ENCODE measurements at places on chromosomes 1 and 21. TPM values are rescaled to one million over a fixed set of nuclear protein-coding genes. Genes with fewer than 3 reads are reported as not detected.

DNA sequence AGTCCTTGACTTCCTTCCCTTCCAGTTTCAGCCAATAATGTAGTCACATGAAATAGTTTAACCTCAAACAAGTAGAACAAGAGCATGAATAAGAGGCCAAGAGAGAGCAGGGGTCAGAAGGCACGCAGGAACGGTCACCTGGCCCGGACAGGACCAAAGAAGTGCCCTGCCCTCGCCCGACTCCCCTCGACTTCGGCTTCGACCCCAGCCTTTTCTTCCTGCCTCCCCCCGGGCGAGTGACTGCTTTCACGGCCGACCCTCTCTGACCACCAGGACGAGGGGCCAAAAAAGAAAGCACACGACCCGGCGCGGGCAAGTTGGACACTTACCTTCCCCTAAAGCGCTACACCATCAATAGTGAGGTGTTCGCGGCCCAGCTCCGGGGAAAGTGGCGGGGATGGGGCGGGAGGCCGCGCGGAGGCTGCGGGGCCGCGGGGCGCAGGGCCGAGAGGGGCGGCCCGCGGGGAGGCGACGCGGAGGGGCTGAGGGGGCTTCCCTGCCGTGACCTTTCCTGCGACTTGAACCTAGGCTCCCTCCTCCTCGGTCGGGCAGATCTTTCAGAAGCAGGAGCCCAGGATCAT is 519 bp downstream of the RERE start:
- H3K36me3 ChIP-seq: no peaks in the 10 kb centered on the region
- peak overlapping the region; percentile 90 for H3K4me3 ChIP-seq
- peaks cover 17% of the 10 kb centered on the region for H3K27me3 ChIP-seq
- H3K4me1 ChIP-seq: peaks cover 29% of the 10 kb centered on the region

GRCh38 chr1:235601104-235601503 is 48.5 kb downstream of the GNG4 start:
- no peak overlapping the region for H3K4me3 ChIP-seq
- H3K4me1 ChIP-seq: no peaks in the 10 kb centered on the region
- peaks cover 4% of the 10 kb centered on the region for H3K27me3 ChIP-seq

DNA sequence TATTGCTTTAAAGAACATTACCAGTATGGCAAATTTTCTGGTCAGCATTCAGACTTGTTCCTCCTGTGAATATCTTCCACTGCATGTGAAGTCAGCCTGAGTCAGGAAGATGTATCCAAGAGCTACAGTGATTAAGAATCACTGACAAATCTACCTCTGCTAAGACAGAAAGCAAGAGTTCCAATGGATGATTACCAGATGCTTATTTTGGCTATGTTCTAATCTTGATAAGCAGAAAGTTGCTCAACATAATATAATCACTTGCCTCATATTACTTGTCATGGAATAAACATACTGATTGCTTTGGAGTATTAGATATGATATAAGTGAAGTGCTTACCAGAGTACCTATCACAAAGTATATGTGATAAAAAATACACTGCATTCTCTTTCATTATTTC is 738.1 kb downstream of the ADGRL2 start:
- H3K4me1 ChIP-seq: no peaks in the 10 kb centered on the region
- no peak overlapping the region for H3K27ac ChIP-seq
- H3K36me3 ChIP-seq: no peaks in the 10 kb centered on the region
- no peak for DNase-seq
- H3K27me3 ChIP-seq: no peaks in the 10 kb centered on the region
- H3K4me3 ChIP-seq: no peak overlapping the region

- no peak overlapping the region for H3K27ac ChIP-seq
- H3K4me1 ChIP-seq: peaks cover 9% of the 10 kb centered on the region
- no peaks in the 10 kb centered on the region for H3K27me3 ChIP-seq
- no peak overlapping the region for H3K4me3 ChIP-seq
- DNase-seq: no peak
- H3K36me3 ChIP-seq: no peaks in the 10 kb centered on the region
Observed at GRCh38 chr1:59151387-59151761, 145.5 kb upstream of the FGGY start.

GRCh38 chr1:159250638-159251216 is 46.1 kb downstream of the ACKR1 start:
- DNase-seq: no peak
- H3K36me3 ChIP-seq: no peaks in the 10 kb centered on the region
- peaks cover 3% of the 10 kb centered on the region for H3K27me3 ChIP-seq
- H3K27ac ChIP-seq: no peak overlapping the region
- H3K4me1 ChIP-seq: no peaks in the 10 kb centered on the region
- no peak overlapping the region for H3K4me3 ChIP-seq

DNA sequence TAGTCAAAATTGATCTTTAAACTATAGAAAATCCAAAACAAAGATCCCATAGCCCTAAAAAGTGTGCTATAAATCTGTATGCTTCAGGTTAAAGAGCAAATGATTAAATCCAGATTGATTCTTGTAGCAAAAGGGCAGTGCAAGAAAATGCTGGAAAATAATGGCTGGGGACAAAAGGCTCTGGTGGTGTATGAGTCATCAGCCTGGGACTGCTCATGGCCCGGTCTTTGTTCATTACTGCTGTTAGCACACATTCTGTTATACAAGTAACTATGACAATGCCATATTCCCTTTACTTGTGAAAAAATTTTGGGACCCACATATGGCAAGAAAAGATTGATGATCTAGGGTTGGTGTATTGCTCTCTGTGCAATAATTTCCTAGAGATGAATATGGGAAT is 89.1 kb downstream of the RWDD3 start:
- H3K36me3 ChIP-seq: no peaks in the 10 kb centered on the region
- no peak for DNase-seq
- H3K4me3 ChIP-seq: no peak overlapping the region
- no peak overlapping the region for H3K27ac ChIP-seq
- peaks cover 3% of the 10 kb centered on the region for H3K27me3 ChIP-seq

DNA sequence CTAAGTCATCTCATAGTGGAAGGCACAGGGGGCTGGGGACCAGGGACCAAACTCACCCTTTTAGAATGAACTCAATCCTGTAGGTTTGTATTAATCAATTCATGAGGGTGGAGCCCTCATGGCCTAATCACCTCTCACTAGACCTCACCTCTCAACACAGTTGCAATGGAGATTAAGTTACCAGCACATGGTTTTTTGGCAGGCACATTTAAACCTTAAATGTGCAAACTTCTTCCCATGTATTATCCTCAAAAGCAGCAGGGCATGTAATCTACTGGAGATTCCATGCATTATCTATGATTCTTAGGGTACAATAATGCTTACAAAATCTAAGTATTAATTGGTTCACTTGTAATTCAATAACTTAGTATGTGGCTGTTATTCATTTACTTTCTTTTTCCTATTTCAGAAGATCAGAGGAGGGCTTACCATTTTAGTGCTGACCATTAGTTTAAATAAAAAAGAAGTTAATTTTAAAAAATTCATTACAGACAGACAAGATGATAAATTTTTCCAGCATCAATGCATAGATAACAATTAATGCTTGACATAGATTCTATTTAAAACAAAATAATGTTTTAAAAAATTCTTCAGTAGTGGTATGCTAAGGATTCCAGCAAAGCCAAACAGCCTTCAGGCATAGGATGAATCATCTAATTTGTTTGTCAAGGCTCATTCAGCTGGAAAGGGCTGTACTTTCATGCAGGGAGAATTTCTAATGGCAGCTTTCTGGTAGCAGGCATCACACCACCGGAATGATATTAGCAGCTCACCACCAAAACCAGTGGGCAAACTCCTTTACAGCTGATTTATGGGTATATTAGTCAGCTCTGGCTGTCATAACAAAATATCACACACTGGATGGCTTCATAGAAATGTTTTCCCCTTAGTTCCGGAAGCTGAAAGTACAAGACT is 124.6 kb upstream of the ZNF648 start:
- H3K4me3 ChIP-seq: no peak overlapping the region
- peaks cover 3% of the 10 kb centered on the region for H3K27me3 ChIP-seq
- H3K36me3 ChIP-seq: no peaks in the 10 kb centered on the region
- no peak for DNase-seq
- no peaks in the 10 kb centered on the region for H3K4me1 ChIP-seq

GRCh38 chr1:18734001-18734400 is 103.4 kb downstream of the PAX7 start:
- no peaks in the 10 kb centered on the region for H3K4me1 ChIP-seq
- peaks cover 14% of the 10 kb centered on the region for H3K27me3 ChIP-seq
- no peaks in the 10 kb centered on the region for H3K36me3 ChIP-seq
- no peak overlapping the region for H3K27ac ChIP-seq

DNA sequence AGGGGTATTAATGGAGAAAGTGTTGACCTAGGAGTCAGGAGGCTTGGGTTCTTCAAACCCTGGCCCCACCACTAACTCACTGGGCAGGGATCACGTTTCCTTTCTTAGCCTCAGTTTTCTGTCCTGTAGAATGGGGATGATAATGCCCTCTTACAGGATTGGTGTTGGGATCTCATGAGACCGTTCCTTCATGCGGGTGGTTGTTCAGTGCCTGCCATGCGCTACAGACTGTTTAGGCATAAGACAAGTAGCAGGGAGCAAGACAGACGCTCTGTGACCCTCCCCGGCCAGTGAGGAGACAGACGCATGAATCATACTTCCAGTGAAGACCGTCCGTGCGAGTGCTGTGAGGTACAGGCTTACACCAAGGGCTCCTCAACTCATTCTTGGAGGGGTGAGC is 81.7 kb downstream of the MAN1C1 start:
- peaks cover 4% of the 10 kb centered on the region for H3K36me3 ChIP-seq
- H3K4me3 ChIP-seq: no peak overlapping the region
- DNase-seq: no peak
- H3K4me1 ChIP-seq: peaks cover 18% of the 10 kb centered on the region
- H3K27me3 ChIP-seq: no peaks in the 10 kb centered on the region

GRCh38 chr1:158290321-158290844 is 660 bp downstream of the CD1C start:
- no peak overlapping the region for H3K27ac ChIP-seq
- peaks cover 12% of the 10 kb centered on the region for H3K4me1 ChIP-seq
- H3K4me3 ChIP-seq: no peak overlapping the region
- no peaks in the 10 kb centered on the region for H3K36me3 ChIP-seq
- H3K27me3 ChIP-seq: peaks cover 4% of the 10 kb centered on the region

- no peaks in the 10 kb centered on the region for H3K4me1 ChIP-seq
- no peak overlapping the region for H3K4me3 ChIP-seq
- H3K27ac ChIP-seq: no peak overlapping the region
- peaks cover 24% of the 10 kb centered on the region for H3K27me3 ChIP-seq
Observed at GRCh38 chr1:227472772-227473171, 90.6 kb upstream of the ZNF678 start.

Gene ZNF648
- total RNA-seq: not detected

Gene TRAF3IP3
- 392 TPM for total RNA-seq

Gene KCNJ15
- total RNA-seq: not detected

Gene RBP7
- not detected for total RNA-seq

Gene FCRL1
- not detected for total RNA-seq

All from activated naive CD8-positive, alpha-beta T cell treated with anti-CD3 and anti-CD28 coated beads, Interleukin-2, amount 10 ng/mL, durations not matched to agents 7 days and 5 days (primary cell).